ENCODE measurements at places on chromosomes 4 and X.

DNA sequence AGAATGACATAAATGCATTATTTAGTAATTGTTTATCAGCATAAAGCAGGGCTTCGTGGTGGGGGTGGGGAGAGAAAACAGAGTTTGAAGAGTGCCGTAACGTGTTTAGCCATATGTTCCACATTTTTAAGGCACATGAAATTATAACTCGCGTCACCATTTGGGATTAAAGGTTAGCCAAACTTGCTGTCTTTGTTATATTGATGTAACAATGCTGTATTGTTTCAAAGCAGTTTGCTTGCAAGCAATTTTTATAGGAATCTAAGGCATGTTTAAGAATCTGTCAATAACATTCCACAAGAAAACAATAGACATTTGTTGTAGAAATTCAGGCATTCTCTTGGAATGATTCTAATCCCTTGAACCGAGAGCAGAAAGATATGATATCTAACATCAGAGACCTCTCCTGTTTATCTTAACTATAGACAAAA, 78.3 kb downstream of the CLDN22 start:
- no peaks in the 10 kb centered on the region for H3K4me1 ChIP-seq
- no peak overlapping the region for H3K4me3 ChIP-seq
- no peak overlapping the region for H3K27ac ChIP-seq
- H3K36me3 ChIP-seq = no peaks in the 10 kb centered on the region
- no peak for DNase-seq
- peaks cover 17% of the 10 kb centered on the region for H3K27me3 ChIP-seq

DNA sequence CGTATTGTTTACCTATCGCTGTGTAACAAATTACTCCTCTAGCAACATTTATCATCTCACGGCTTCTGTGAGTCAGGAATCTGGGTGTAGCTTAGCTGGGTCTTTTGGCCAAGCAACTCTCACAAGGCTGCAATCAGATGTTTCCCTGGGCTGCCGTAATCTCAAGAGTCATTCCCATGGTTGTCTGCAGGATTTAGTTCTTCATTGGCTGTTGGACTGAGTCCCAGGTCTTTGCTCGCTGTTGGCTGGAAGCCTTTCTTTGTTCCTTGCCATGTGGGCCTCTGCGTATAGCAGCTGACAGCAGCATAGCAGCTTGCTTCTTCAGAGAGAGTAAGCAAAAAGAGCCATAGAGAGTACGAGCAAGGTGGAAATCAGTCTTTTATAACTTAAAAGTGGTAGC, 16.8 kb downstream of the POLR2B start:
- H3K27ac ChIP-seq = no peak overlapping the region
- DNase-seq = no peak
- no peak overlapping the region for H3K4me3 ChIP-seq

DNA sequence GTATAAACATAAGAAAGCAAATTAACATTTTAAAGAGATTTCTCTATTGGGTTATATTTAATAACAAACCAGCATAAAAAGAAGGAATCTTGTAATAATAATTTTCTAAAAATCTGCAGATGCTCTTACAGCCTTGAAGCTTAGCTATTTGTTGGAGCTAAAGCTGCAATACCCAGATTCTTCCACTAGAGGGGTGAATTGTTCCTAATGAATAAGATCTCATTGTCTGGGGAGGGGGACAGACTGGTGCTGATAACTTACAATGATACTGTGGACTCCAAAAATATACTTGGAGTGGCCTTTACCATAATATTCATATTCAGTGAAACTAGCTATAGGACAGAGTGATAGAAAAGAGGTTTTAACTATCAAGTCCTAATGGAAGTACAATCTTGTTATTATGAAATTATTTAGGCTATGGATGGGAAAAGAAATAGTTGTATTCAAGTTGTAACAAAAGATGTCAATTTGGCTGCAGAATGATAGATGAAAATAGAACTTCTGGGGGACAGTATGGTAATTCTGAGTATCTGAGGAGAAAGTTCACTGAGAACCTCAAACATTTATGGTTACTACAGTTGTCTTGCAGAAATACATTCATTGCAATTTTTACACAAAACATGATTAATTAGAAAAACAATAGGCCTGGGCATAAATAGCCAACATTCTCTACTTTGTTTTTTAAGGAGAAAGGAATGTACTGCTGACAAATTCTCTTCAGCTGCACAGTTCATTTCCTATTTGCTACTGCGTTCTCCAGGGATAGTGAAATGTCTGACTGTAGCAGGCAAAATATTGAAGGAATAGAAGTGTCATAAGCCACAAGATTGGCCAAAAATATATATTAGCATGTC, 443.3 kb downstream of the GBA3 start:
- H3K4me1 ChIP-seq = no peaks in the 10 kb centered on the region
- no peaks in the 10 kb centered on the region for H3K36me3 ChIP-seq
- H3K4me3 ChIP-seq = no peak overlapping the region
- DNase-seq = no peak

DNA sequence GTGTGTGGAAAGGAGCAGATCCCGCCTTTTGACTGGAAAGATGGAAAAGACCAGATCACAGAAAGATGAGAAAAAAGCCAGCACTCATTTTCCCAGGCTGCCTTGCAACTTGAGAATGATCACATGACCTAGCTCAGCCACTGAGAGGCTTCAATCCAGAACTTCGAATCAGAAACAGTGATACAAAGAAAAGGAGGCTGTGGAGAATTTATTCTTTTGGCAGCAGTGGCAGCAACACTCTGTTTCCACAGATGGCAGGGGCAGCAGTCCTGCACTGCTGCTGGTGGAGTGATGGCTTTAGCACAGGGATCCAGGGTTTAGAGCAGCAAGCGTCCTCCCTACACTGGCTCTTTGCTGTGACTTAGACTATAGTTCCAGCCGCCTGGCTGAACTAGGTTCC, 77.8 kb upstream of the SH3RF1 start:
- H3K36me3 ChIP-seq = no peaks in the 10 kb centered on the region
- H3K27me3 ChIP-seq = no peaks in the 10 kb centered on the region
- H3K4me1 ChIP-seq = no peaks in the 10 kb centered on the region
- no peak overlapping the region for H3K27ac ChIP-seq
- H3K4me3 ChIP-seq = no peak overlapping the region
